ENCODE measurements at places on chromosomes 1 and 21. TPM values are rescaled to one million over a fixed set of nuclear protein-coding genes. Genes with fewer than 3 reads are reported as not detected.

DNA sequence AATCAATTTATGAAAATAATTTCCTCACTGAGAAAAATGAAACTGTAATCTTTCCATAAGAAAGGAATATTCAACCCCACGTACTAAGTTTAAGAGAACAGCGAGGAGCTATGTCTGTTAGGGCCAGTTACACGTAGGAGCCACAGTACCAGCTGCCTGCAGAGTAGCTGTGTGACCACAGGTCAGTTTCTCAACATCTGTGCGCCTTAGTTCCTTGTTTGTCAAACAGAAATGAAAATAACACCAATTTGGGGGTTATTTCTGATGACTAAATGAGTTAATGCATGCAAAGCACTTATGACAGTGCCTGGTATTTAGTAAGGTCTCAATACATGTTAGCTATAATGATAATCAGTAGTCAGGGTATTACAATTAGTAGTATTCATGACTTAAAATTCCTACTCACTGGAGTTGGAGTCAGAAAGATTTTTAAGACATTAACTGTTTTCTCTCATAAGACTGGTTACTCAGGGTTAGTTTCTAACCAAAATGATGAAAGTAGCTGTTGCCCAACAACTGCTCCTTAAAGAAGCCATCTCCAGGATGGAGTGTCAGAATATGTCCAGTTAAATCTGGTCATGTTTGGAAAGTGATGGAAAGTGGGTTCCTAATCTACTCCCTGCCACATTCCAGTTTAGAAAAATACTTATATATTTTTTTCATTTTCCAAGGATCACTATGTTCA, 85.8 kb upstream of the ZNF648 start:
- H3K36me3 ChIP-seq, result no peaks in the 10 kb centered on the region
- H3K27ac ChIP-seq, result no peak overlapping the region
- DNase-seq, result no peak
- H3K27me3 ChIP-seq, result no peaks in the 10 kb centered on the region

- no peak for DNase-seq
- peaks cover 39% of the 10 kb centered on the region for H3K4me1 ChIP-seq
- no peaks in the 10 kb centered on the region for H3K36me3 ChIP-seq
- H3K4me3 ChIP-seq, result no peak overlapping the region
These were observed 70.7 kb downstream of the RYR2 start for GRCh38 chr1:237112663-237113062.

DNA sequence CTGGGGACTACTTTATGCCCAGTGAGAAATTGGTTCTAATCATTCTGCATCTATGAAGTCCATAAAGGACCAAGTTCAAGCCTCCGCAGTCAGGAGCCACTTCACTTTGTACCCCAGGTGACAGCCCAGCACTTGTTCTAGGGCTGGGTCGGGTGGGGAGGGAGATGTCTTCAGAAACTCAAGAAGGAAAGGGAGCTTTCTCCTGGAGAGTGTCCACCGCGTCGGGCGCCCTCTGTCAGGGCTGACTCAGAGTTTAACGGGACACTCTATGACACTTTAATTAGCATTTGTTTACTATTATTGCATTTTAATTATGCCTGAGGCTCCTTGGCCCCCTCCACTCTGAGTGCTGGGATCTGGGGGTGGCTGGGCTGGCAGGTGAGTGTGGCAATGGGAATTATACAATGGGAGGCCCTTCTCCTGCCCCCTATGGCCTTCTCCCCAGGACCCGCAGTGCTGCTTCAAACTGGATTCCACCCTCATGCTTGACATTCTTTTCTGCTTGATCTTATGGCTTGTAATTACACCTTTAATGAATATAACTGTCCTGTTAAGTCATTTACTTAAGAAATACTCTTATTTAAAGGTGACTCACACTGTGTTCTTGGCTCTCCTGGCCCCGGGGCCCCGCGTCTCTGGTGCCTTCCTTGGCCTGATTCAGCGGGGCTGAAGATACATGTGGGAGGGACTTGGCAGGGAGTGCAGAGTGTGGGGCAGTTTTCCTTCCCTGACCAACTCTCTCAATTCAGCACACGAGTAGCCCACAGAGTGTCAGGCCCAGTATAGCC, 136.6 kb downstream of the PLXNA2 start:
- H3K4me1 ChIP-seq, result peaks cover 28% of the 10 kb centered on the region
- no peak for DNase-seq
- H3K27ac ChIP-seq, result no peak overlapping the region
- no peak overlapping the region for H3K4me3 ChIP-seq
- H3K36me3 ChIP-seq, result no peaks in the 10 kb centered on the region
- no peaks in the 10 kb centered on the region for H3K27me3 ChIP-seq

GRCh38 chr1:8241417-8242014, 76.4 kb upstream of the SLC45A1 start:
- no peaks in the 10 kb centered on the region for H3K36me3 ChIP-seq
- H3K4me3 ChIP-seq, result no peak overlapping the region
- peaks cover 29% of the 10 kb centered on the region for H3K4me1 ChIP-seq

- no peak for DNase-seq
- H3K4me1 ChIP-seq, result peaks cover 14% of the 10 kb centered on the region
- H3K27ac ChIP-seq, result no peak overlapping the region
- no peak overlapping the region for H3K4me3 ChIP-seq
These were observed 15.1 kb upstream of the PLA2G2E start for GRCh38 chr1:19938472-19938871.

DNA sequence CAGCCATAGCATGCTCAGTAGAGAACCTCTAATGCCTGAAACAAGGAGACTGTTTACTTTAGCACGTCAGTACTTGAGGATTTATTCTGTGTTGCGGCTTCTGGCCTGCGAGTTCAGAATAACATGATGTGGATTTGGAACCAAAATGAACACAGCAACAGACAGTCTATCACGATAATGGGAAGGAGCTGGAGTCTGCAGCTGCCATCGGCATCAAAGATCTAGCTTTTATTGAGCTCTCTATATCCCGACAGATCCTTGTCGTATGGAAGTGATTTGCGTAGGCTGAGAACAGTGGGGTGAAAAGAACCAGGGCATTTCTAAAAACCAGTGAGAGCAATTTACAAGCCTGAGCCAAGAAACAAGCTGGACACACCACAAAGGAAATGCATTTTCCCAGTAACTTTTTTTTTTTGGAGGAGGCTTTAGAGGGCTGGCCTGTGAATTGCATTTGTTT, 294.2 kb downstream of the KIF26B start:
- H3K4me1 ChIP-seq, result peaks cover 19% of the 10 kb centered on the region
- H3K4me3 ChIP-seq, result no peak overlapping the region
- H3K36me3 ChIP-seq, result no peaks in the 10 kb centered on the region
- no peaks in the 10 kb centered on the region for H3K27me3 ChIP-seq
- H3K27ac ChIP-seq, result peak overlapping the region; percentile 7

Gene ANGEL2
- 41.7 TPM for total RNA-seq

Gene TMCC2
- 9.5 TPM for total RNA-seq

Gene OR2T35
- not detected for total RNA-seq

Gene NECTIN4
- total RNA-seq, result 1.7 TPM

Gene SPATA17
- 0.46 TPM for total RNA-seq

All from WTC11 (cell line).